ENCODE measurements at places on chromosomes 2 and 18. TPM values are rescaled to one million over a fixed set of nuclear protein-coding genes. Genes with fewer than 3 reads are reported as not detected.

DNA sequence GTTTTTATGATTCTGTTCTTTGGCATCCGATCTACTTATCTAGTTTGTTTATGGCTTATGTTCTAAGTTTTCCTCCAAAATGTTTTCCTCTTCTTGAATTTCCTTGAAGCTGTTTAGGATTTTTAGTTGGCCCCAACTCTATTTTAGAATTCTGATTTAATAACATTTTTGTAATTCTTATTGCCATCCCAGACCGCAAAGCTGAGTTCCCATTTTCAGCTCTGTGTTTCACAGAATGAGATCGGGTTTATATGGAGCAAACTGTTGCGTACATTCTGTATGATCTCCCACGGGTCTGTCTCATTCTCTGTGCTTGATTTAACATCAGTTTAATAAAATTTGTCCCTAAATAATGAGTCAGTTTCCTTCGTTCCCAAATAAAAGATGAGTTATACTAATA, 59.3 kb downstream of the DPP4 start:
- no peak for DNase-seq

GRCh38 chr2:105038383-105039061, 653 bp downstream of the MRPS9 start:
- DNase-seq: no peak

- no peak for DNase-seq
These were observed 88.8 kb downstream of the UXS1 start for GRCh38 chr2:106105151-106105922.

DNA sequence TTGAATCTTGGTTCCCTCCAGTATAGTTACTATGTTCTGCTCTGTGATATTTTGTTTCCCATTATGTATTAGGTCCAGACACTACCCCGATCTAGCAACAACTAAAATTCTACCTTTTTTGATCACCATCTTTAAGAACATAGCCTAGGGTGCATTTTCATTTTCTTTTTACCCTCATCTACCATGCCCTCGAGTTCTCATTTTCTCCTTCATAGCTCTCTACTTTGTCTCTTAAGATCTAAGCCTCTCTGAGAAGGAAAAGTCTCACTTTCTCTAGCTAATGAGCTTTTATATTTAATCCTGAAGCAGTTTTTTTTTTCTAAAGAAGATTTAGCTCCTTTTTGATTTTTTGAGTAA, 1089.4 kb upstream of the SLC39A10 start:
- no peak for DNase-seq

DNA sequence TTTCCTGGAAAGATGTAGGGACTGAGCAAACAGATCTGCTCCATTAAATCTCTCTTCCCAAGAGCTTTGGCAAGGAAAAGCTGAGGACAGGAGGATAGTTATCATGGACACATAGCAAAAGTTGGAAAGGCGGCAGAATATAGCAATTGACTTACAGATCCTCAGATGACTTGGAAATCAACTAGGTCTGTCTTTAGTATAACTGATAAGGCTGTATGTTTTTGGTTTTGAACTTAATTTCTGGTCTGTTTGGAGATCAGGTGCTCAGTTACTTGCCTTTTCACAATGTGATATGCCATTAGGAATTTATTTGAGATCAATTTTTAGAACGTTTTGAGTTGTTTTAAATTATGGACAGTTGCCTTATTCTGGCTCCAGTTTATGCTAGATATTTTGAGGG, 8.0 kb downstream of the RSAD2 start:
- DNase-seq: no peak

- no peak for DNase-seq
These were observed 34.1 kb upstream of the GNAL start for GRCh38 chr18:11654736-11655605.

- DNase-seq: no peak
These were observed 149.8 kb downstream of the FAM210A start for GRCh38 chr18:13576598-13576997.

DNA sequence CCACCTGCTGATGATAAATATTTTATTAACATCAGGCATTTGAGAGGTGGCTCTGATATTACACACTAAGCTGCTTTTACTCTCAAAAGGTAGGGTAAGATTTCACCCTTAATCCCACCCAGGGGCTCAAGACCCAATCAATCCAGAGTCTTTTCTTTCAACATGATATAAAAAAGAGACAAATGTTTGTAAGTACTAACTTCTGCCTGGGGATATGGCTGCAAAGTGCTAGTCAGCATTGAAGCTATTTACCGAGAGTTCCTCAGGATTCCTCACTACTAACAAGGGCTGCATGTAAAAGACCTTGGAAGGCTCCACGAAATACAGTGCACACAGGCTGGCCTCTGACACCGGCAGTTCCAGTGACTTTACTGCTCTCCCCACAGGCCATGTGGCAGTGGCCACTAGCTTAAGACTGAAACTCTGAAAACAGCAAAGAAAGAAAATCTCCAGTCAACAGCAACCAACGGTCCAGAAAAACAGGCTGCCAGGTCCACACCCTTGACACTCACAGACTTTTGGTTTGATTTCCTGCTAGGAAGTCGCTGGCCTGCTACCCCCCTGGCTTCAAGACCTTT, 11.2 kb downstream of the MREG start:
- no peak for DNase-seq

DNA sequence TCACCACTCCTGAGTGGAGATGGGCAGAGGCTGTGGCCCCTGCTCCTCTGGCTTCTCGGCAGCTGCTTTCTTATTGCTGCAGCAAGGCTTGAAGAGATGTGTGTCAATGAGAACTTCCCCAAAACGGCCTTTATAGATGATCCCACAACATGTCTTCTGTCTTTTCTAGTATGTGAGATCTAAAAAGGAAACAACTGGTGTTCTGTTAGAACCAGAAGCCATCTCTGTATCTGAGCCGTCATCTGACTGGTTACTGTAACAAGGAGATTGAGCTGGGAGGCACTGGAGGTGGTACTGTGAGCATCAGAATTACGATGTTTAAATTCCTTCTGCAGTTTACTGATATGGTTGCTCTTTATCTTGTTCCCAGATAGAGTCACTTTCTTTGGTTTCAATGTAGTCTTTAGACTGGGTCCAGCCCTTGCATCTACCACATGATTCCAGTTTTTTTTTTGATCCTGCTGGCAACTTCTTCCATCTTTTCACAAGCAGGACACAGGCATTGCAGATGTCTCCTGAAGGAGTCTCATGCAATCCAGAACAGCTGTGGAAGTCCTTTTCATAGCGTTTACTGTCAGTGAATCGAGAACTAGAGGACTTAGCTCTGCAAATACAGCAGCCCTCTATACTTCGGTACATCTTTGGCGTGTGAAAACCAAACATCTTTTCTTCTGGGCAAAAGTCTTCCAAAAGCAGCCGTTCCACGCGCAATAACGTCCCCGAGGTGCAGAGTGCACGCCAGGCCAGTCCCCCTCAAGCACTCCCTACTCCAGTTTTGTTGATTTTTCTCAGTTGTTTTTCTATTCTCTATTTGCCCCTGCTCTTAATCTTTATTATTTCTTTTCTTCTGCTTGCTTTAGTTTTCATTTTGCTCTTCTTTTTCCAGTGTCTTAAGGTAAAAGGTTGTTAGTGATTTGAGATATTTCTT, 29.7 kb downstream of the TAF4B start:
- DNase-seq: no peak

- DNase-seq: no peak
These were observed 4.5 kb downstream of the DYTN start for GRCh38 chr2:206713746-206714145.

DNA sequence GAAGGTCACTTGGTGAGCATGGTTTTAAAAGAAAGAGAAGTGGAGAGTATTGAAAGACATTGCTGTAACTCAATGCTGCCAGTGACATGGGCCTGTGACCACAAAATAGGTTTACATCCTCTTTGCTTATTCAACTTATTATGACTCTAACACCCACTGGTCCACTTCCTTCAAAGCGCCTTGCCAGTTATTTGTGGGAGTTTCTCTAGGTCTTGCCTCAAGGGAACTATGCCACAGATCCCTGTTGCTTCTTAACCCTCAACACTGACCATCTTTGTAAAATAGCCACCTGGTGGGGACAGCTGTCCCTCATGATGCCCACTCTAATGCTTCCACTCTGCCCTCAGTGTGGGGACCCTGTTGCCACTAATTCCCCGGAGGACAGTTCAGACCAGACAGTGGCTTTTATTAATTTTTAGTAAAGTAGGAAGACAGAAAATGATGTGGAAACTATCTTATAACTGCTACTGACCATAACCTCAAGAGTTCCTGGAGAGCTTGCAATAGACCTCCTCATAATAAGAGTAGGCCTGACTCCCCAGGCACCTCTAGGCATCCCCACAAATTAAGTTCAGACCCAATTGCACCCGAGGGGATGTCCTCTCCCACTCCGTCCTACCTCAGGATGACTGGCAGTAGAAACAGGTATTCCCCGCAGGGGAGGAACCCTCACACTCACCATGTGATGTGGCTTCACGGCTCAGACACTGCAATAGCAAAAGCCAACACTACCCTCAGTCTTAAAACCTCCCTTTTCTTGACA, 31.3 kb upstream of the SLC25A52 start:
- DNase-seq: no peak

DNA sequence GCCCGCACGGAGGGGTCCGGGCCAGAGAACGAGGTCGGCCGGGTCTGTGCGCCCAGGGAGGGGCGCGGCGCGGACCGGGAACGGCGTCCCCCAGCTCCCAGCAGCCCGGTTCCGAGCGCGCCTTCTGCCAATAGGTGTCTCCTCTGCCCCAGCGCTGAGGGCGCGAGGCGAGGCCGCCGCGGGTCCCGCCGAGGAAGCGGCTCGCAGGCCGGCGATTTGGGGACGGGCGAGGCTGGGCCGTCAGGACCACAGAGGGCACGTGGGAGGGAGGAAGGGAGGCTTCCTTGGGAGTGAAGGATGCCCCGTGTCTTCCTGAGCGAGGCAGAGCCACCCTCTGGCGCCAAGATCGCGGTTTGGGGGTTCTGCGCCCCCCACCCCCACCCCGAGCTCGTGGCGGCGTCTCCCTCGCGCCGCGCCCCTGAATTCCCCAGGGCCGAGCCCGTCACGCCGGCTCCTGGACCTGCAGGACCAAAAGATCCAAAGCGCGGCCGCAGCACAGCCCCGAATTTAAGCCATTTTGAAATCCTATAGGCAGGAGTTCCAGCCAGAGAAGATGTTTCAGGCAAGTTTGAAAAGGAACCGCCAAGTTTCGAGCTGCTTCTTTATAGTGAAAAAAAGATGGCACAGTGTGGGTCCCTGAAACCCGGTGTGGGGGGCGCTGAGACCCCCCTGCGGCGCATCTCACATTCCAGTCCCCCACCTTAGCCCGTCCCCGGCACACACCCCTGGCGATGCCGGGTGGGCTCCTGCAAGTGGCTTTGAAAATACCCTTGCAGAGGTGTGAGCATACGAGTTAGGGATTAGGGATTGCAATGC, 909 bp downstream of the NFATC1 start:
- no peak for DNase-seq

GRCh38 chr18:36770315-36770946, 58.4 kb downstream of the TPGS2 start:
- DNase-seq: no peak

MPP4 gene
- total RNA-seq: 24.4 TPM

DNPEP gene
- 48.9 TPM for total RNA-seq

MTCL1 gene
- 25.6 TPM for total RNA-seq

CPO gene
- total RNA-seq: 0.48 TPM

CD302 gene
- 8.2 TPM for total RNA-seq

LAMA3 gene
- 4.9 TPM for total RNA-seq

AGXT gene
- not detected for total RNA-seq

C2orf66 gene
- total RNA-seq: 1.1 TPM

DOK6 gene
- total RNA-seq: 1.2 TPM

SGPP2 gene
- 1.4 TPM for total RNA-seq

DAPL1 gene
- not detected for total RNA-seq

CACNB4 gene
- 0.82 TPM for total RNA-seq

KLHL29 gene
- 8.3 TPM for total RNA-seq
